ENCODE measurements at places on chromosomes 3 and 15. TPM values are rescaled to one million over a fixed set of nuclear protein-coding genes. Genes with fewer than 3 reads are reported as not detected.

GRCh38 chr3:139292711-139293664 is 50.8 kb upstream of the MRPS22 start:
- H3K27ac ChIP-seq = peak overlapping the region; percentile 87
- H3K4me3 ChIP-seq = peak overlapping the region; percentile 12
- peaks cover 87% of the 10 kb centered on the region for H3K4me1 ChIP-seq

- H3K4me1 ChIP-seq = peaks cover 59% of the 10 kb centered on the region
- no peak overlapping the region for H3K4me3 ChIP-seq
- no peaks in the 10 kb centered on the region for H3K36me3 ChIP-seq
- DNase-seq = no peak
- no peaks in the 10 kb centered on the region for H3K27me3 ChIP-seq
These were observed 58.2 kb downstream of the OSTN start for GRCh38 chr3:191257286-191257685.

DNA sequence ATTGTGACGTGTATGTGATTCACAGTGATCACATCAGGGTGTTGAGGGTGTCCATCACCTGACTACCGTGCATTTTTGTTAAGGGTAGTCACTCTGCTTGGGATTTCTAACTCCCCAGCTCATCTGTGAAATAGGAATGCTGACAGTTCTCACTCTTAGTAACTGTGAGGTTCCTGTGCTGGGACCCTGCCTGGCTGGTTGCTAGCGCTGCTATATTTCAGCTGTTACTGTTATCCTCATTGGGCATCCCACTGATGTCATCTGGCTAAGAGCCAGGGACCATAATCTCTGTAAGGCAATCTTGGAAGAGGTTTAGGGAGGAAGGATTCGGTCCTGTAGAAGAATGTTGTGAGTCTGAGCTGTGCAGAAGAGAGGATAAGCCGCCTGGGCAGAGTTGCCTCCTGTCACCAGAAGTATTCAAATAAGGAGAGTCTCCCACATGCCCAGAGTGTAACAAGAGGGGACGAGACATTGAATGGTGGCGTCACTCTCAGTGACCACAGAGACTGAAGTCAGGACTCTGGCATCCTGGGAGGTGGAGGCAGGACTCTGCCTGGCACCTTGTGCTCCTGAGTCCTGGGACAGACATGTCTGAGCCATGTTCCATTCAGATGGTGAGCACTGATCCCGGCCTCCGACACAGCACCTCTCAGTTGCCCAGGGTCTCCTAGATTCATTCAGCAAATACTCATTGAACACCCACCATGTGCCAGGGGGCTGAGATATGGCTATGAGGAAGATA is 52.2 kb downstream of the FBLN2 start:
- H3K4me1 ChIP-seq = peaks cover 31% of the 10 kb centered on the region
- no peak overlapping the region for H3K4me3 ChIP-seq

GRCh38 chr3:106611116-106611515 is 742.3 kb upstream of the CBLB start:
- H3K4me3 ChIP-seq = no peak overlapping the region
- H3K4me1 ChIP-seq = peaks cover 36% of the 10 kb centered on the region
- DNase-seq = no peak
- no peaks in the 10 kb centered on the region for H3K27me3 ChIP-seq
- H3K27ac ChIP-seq = no peak overlapping the region

DNA sequence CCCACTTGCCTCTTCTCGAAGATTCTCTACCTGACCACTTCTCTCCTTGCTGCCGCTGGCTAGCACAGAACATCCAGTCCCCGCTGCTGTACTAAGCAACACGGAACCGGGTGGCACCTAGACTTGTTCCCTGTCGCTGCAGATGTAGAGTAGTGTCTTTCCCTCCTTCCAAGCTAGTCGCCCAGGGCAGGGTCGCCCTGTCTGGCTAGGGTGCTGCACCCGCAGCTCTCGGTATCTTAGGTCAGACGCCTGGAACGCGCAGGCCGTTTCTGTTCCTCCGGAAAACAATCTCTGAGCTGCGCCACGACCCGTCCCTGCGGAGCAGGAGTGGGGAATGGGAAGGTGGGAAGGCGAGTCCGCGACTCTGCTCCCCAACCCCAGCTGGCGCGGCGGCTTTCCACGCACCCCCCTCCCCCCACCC is 758 bp upstream of the SNX33 start:
- peaks cover 2% of the 10 kb centered on the region for H3K27me3 ChIP-seq
- peaks cover 27% of the 10 kb centered on the region for H3K36me3 ChIP-seq
- DNase-seq = no peak
- H3K4me3 ChIP-seq = peak overlapping the region; percentile 90
- peaks cover 77% of the 10 kb centered on the region for H3K4me1 ChIP-seq

GRCh38 chr3:154210986-154211385 is 89.8 kb downstream of the ARHGEF26 start:
- no peaks in the 10 kb centered on the region for H3K4me1 ChIP-seq
- H3K27ac ChIP-seq = no peak overlapping the region
- no peak overlapping the region for H3K4me3 ChIP-seq

- no peaks in the 10 kb centered on the region for H3K4me1 ChIP-seq
- no peak overlapping the region for H3K27ac ChIP-seq
- H3K36me3 ChIP-seq = no peaks in the 10 kb centered on the region
- H3K4me3 ChIP-seq = no peak overlapping the region
These were observed 66.5 kb upstream of the ARRDC4 start for GRCh38 chr15:97893967-97894366.

DNA sequence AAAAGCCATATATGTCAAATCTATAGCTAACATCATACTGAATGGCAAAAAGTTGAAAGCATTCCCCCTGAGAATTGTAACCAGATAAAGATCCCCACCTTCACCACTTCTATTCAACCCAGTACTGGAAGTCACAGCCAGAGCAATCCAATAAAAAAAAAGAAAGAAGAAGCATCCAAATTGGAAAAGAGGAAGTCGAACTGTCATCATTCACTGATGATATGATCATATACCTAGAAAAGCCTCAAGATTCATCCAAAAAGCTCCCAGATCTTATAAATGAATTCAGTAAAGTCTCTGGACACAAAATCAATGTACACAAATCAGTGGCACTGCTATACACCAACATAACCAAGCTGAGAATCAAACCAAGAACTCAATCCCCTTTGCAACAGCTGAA is 97.4 kb downstream of the CBLB start:
- H3K27me3 ChIP-seq = no peaks in the 10 kb centered on the region
- no peak overlapping the region for H3K4me3 ChIP-seq
- DNase-seq = no peak
- no peak overlapping the region for H3K27ac ChIP-seq

- peaks cover 78% of the 10 kb centered on the region for H3K36me3 ChIP-seq
- DNase-seq = no peak
- H3K27me3 ChIP-seq = peaks cover 33% of the 10 kb centered on the region
- peak overlapping the region; percentile 74 for H3K4me3 ChIP-seq
- H3K27ac ChIP-seq = peak overlapping the region; percentile 97
These were observed 4.2 kb upstream of the FAM131A start for GRCh38 chr3:184333190-184333589.

- DNase-seq = no peak
- H3K27me3 ChIP-seq = no peaks in the 10 kb centered on the region
- peaks cover 39% of the 10 kb centered on the region for H3K4me1 ChIP-seq
- H3K4me3 ChIP-seq = no peak overlapping the region
- H3K36me3 ChIP-seq = peaks cover 10% of the 10 kb centered on the region
These were observed 33.8 kb downstream of the CCDC54 start for GRCh38 chr3:107411056-107411455.

- peaks cover 1% of the 10 kb centered on the region for H3K27me3 ChIP-seq
- H3K36me3 ChIP-seq = no peaks in the 10 kb centered on the region
- no peak overlapping the region for H3K4me3 ChIP-seq
- H3K4me1 ChIP-seq = peaks cover 35% of the 10 kb centered on the region
- H3K27ac ChIP-seq = no peak overlapping the region
These were observed 83.6 kb downstream of the SLC7A14 start for GRCh38 chr3:170502297-170502696.

DNA sequence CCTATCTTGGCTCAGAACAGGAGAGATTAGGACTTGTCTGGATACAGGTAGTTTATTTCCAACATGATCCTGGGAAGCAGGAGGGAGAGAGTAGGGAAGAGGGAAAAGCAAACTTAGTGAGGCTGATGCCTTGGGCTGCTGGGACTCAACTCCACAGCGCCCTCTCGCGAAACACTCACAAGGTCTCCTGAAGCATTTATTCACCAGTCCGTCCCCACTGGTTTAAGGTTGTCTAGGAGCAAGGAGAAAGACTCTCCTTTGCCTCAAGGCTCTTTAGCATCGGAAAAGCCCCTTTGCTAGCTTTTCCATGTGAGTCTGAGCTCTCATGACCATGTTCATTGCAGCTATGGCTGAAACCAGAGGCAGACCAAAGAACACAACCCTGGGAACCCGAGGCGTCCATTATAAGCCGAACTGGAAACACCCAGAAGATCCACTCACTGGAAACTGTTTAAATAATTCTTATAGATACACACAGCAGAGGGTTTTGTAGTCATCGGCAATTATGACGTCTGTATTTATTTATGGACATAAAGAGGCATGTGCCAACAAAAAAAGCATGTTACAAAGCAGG is 244.5 kb downstream of the CD47 start:
- H3K4me1 ChIP-seq = peaks cover 23% of the 10 kb centered on the region
- H3K4me3 ChIP-seq = peak overlapping the region; percentile 82
- peaks cover 21% of the 10 kb centered on the region for H3K27me3 ChIP-seq
- H3K27ac ChIP-seq = peak overlapping the region; percentile 62
- DNase-seq = peak; percentile 52
- H3K36me3 ChIP-seq = no peaks in the 10 kb centered on the region

DNA sequence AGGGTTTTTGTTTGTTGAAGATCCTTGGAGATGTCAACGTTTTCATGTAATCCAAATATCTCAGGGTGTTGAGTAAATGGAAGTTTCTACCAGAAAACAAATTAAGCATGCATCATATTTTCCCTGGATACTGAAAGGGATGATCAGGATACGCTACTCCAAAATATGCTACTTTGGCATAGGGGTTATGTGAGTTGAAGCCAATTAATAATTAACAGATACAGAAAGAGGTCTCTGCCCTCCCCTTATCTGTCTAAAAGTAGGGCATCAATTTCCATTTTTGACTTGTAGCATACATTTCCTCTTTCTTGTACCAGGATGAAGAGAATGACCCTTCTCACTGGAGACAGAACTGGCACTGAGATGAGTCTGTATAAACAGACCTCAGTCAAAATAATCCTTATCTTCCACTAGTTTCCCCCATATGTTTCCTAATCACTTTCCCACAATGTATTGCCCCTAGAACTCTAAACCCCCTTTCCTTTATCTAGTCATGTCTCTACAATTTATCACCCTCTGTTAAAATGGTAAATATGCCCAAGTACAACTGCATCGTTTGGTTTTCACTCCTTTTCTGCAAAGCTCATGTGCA is 17.4 kb upstream of the ASB14 start:
- H3K4me1 ChIP-seq = peaks cover 2% of the 10 kb centered on the region
- no peak for DNase-seq
- H3K4me3 ChIP-seq = no peak overlapping the region
- no peaks in the 10 kb centered on the region for H3K36me3 ChIP-seq
- H3K27ac ChIP-seq = no peak overlapping the region

GRCh38 chr15:90979582-90979981 is 14.8 kb downstream of the PRC1 start:
- H3K4me1 ChIP-seq = peaks cover 34% of the 10 kb centered on the region
- peaks cover 59% of the 10 kb centered on the region for H3K36me3 ChIP-seq
- no peak overlapping the region for H3K4me3 ChIP-seq
- no peaks in the 10 kb centered on the region for H3K27me3 ChIP-seq
- no peak for DNase-seq

- DNase-seq = no peak
- H3K4me3 ChIP-seq = no peak overlapping the region
- H3K4me1 ChIP-seq = no peaks in the 10 kb centered on the region
- no peak overlapping the region for H3K27ac ChIP-seq
- H3K27me3 ChIP-seq = peaks cover 20% of the 10 kb centered on the region
- peaks cover 42% of the 10 kb centered on the region for H3K36me3 ChIP-seq
These were observed 44.2 kb downstream of the ACAD9 start for GRCh38 chr3:128923576-128923975.

DNA sequence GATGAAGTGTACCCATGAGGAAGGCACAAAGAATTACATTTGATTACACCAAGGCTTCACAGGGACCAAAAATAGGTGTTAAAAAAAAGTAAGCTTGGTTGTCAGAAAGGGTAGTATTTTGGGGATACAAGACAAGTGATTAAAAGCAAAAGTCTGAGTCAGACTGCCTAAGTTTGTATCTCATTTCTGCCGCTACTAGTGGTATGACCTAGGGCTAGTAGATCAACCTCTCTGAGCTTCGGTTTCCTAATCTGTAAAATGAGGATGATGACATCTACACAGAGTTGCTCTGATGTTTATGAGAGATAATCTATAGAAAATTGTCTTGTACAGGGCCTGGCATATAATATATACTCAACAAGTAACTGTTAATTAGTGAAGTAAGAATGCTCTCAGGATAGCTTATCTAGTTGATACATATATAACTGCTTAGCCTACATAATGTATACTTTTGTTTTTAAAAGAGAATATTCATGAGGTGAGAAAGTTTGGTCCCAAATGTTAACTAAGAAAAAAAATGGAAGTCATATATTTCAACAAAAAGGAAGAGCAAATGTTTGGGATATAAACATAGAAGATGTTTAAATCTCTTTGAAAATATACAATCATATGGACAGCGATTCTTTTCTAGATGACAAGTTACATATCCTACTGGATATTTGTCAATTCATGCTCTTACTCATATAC is 163.0 kb upstream of the SLC2A2 start:
- peaks cover 2% of the 10 kb centered on the region for H3K27me3 ChIP-seq
- no peak overlapping the region for H3K27ac ChIP-seq
- H3K36me3 ChIP-seq = peaks cover 4% of the 10 kb centered on the region
- peaks cover 59% of the 10 kb centered on the region for H3K4me1 ChIP-seq
- no peak for DNase-seq

GRCh38 chr3:52245322-52246263 is at the start of gene PPM1M:
TSS of gene PPM1M (plus strand) at chr3:52245759. CDS start at chr3:52245825, 66 bp downstream.
- H3K36me3 ChIP-seq = peaks cover 15% of the 10 kb centered on the region
- DNase-seq = peak; percentile 29
- peak within 1 kb of the TSS; percentile 85 for H3K4me3 ChIP-seq
- H3K4me1 ChIP-seq = peaks cover 41% of the 10 kb centered on the region
- H3K27me3 ChIP-seq = peaks cover 6% of the 10 kb centered on the region

GRCh38 chr15:89308236-89308635 is 26.4 kb downstream of the POLG start:
- no peaks in the 10 kb centered on the region for H3K27me3 ChIP-seq
- peaks cover 55% of the 10 kb centered on the region for H3K4me1 ChIP-seq
- H3K27ac ChIP-seq = peak overlapping the region; percentile 83
- peaks cover 35% of the 10 kb centered on the region for H3K36me3 ChIP-seq
- peak; percentile 18 for DNase-seq
- H3K4me3 ChIP-seq = peak overlapping the region; percentile 32

DNA sequence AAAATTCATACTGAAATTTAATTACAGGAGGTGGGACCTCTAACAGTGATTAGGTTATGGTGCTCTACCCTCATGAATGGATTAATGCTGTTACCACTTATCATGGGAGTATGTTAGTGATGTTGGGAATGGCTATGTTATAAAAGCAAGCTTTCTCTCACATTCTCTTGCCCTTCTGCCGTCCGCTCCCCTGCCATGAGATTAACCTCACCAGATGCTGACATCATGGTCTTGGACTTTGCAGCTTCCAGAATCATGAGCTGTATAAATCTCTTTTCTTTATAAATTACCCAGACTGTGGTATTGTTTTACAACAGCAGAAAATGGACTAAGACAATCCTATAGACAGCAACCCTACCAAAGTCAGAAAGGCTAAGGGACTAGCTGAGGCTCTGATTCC is 884.8 kb downstream of the FHIT start:
- no peak overlapping the region for H3K27ac ChIP-seq
- no peaks in the 10 kb centered on the region for H3K27me3 ChIP-seq
- H3K36me3 ChIP-seq = no peaks in the 10 kb centered on the region
- no peak for DNase-seq

Gene RAB5A
- total RNA-seq = 64.4 TPM

Gene ACKR4
- total RNA-seq = 1.4 TPM

Gene FBN1
- 620 TPM for total RNA-seq

Gene SPINT1
- 0.24 TPM for total RNA-seq

Gene DCBLD2
- total RNA-seq = 202 TPM

Gene EIF4G1
- total RNA-seq = 573 TPM

Gene ACAN
- 0.02 TPM for total RNA-seq

Gene GOLGA8G
- total RNA-seq = 0.07 TPM

Gene TMEM207
- total RNA-seq = not detected

Gene ANKRD63
- total RNA-seq = not detected

All from HFFc6 (cell line).